ENCODE measurements at places on chromosomes 4 and X.

GRCh38 chr4:8221476-8221875 is 22.4 kb downstream of the SH3TC1 start:
- no peak for DNase-seq

DNA sequence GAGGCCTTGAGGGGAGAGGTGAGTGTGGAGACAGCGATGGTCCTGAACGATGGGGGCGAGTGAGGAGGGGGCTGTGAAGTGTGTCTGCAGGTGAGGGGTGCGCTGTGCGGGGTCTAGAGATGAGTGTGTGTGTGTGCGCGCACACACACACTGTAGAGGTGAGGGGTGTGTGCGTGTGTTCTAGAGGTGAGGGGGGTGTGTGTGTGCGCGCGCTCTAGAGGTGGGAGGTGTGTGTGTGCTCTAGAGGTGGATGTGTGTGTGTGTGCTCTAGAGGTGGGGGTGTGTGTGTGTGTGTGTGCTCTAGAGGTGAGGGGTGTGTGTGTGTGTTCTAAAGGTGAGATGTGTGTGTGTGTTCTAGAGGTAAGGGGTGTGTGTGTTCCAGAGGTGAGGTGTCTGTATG is 574 bp downstream of the BST1 start:
- DNase-seq: no peak

DNA sequence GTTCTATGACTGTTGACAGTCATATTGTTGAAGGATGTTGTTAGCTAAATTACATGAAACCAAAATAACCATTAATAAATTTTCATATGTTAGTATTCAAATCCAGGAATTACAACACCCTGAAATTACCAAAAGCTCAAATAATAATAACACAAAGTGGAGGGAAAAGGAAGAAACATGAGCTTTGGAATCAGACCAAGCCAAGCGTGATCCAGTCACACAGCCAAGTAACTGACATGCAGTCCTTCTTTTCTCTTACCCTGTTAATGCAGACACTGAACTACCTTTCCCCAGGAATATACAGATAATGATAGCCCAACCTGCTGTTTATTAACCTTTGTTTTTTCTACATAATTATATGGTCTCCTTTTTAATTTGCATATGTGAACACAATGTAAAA is 130.2 kb downstream of the HS3ST1 start:
- DNase-seq: no peak

GRCh38 chr4:65014078-65014477 is 604.8 kb upstream of the TECRL start:
- DNase-seq: no peak

- DNase-seq: no peak
These were observed 411.0 kb downstream of the EPHA5 start for GRCh38 chr4:65259296-65259695.
